Sciatic nerve (tissue), 2 donors: ENCODE measurements at places on chromosomes 3 and 15. TPM values are rescaled to one million over a fixed set of nuclear protein-coding genes. Genes with fewer than 3 reads are reported as not detected.

GRCh38 chr3:16504242-16504641 lies 9.3 kb downstream of the RFTN1 start:
- DNase-seq, result no peak

CASR gene
- not detected for total RNA-seq

GRCh38 chr15:71678191-71678590 lies 132.2 kb upstream of the NR2E3 start:
- DNase-seq, result no peak

- no peak for DNase-seq
These were observed 567.1 kb upstream of the NR2F2 start for GRCh38 chr15:95763426-95763825.

GOLGA6L10 gene
- total RNA-seq, result 1.9 TPM

LRRN1 gene
- total RNA-seq, result 10.4 TPM

BUB1B gene
- 0.67 TPM for total RNA-seq

DNA sequence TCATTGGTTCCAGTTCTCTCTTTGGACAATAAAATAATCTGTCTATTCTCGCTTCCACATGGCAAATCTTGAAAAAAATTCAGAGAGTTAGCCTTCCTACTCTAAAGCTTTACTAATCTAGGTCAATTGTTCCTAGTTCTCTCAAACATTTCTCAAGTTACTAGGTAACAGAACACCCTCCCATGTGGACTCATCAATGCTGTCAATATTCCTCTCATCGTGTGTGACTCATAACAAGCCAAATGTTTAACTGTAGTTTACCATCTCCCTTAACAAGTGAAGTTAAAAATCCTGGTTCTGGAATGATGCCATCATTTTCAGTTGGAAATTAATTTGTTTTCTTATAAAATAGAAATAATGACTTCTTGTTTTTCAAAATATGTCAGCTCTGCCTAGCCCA lies 438.6 kb downstream of the ROBO1 start:
- no peak for DNase-seq

DNA sequence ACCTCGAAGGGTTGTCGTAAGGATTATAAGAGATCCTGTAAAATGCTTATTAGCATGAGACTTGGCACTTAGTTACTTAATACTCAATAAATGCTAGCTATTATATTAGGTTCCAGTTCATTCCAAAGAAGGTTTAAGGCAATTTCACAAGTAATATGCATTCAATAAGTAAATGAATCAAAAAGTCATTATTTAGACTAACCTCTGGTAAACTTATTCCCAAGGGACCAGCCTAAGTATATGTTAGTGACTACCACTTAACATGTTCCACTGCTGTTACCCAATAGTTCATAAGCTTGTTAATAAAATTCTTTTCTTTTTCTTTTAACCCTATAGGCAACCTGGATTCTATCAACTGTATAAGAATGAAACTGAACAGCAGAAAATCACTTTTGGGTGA lies 5.1 kb downstream of the PDCD10 start:
- no peak for DNase-seq

TMED3 gene
- 20.6 TPM for total RNA-seq

BMF gene
- total RNA-seq, result 15.0 TPM

DNA sequence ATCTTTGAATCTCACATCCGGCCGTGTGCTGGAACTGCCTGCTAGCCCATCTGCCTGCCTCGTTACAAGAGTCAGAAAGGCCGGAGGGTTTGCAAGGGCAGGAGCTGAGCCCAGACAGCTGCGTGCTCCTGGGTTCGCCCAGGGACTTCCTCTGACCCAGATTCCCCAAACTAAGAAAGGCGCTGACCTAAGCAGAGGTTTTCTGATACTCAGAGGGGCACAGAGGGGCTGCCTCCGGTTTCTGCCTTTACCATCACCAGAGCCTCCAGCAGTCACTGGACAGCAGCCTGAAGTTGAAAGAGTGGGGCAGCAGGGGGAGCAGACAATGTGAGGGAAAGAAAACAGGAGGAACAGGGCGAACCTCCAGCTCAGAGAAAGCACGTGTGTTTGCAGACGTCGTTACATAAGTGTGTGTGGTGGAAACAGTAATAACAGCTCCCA lies 33.4 kb upstream of the RAD18 start:
- DNase-seq, result peak; percentile 73

NMB gene
- total RNA-seq, result 15.4 TPM

DNA sequence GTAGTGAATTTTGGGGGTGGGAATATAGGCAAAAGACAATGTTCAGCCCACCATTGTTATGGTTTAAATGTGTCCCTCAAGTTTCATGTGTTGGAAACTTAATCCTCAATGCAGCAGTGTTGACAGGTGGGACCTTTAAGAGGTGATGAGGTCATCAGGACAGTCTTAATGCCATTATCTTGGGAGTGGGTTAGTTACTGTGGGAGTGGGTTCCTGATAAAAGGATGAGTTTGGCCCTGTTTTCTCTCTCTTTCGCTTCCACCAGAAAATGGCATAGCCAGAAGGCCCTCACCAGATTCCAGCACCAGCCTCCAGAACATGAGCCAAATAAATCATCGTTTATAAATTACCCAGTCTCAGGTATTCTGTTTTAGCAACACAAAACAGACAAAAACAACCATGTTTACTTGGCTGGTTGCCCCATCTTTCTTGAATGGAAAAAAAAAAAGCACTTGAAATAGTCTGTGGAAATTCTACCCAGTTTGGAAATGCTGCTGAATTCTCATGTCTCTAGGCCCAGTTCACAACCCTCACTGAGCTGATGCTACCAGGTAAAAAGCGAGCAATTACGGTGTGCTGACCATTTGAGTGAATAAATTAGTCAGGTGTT lies 31.0 kb upstream of the MFSD1 start:
- DNase-seq, result no peak

SEMA6D gene
- total RNA-seq, result 42.8 TPM

- DNase-seq, result no peak
These were observed 235.1 kb upstream of the CFAP20DC start for GRCh38 chr3:59284926-59285325.

NGLY1 gene
- total RNA-seq, result 32.8 TPM

NUSAP1 gene
- 3.1 TPM for total RNA-seq

ASB7 gene
- 10.9 TPM for total RNA-seq

DNA sequence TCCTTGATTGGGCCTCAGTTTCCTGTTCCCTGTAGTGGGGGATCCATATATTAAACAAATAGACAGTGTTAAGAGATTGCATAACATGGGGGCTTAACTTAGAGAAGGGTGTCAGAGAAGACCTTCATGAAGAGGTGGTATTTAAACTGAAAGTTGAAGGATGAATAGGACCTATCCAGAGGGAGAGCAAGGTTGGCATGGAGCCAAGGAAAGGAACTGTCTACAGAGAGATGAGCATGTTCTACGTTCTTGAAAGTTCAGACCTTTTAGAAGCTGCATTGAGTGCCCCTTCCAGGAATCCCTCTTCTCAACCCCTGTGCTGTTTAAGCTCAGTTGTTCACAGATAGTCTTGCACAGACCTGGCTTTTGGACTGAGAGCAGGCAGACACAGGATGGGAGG lies 2.4 kb downstream of the HTD2 start:
- no peak for DNase-seq

MOBP gene
- 3.8 TPM for total RNA-seq

GRCh38 chr3:33171580-33171979 lies 47.0 kb downstream of the SUSD5 start:
- DNase-seq, result no peak

GRK7 gene
- total RNA-seq, result not detected

GRCh38 chr3:9678493-9678892 lies 25.1 kb upstream of the CPNE9 start:
- DNase-seq, result no peak

DNA sequence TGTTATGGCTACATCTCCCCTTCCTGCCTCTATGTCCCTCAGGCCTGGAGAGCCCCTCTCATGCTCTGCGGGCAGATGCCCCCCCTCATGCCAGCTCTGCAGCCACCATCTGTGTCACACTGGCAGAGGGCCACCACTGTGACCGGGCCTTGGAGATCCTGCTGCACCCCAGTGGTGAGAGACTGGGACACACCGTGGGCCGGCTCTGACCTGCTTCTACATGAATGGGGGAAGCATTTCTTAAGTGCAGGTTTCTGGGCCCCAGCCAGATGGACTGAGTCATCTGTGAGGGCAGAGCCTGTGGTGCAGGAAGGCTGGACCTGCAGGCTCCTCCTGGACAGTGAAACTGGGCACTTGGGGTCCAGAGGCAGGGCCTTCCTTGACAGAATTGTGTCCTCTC lies 4.8 kb downstream of the VWA5B2 start:
- peak; percentile 58 for DNase-seq

DNA sequence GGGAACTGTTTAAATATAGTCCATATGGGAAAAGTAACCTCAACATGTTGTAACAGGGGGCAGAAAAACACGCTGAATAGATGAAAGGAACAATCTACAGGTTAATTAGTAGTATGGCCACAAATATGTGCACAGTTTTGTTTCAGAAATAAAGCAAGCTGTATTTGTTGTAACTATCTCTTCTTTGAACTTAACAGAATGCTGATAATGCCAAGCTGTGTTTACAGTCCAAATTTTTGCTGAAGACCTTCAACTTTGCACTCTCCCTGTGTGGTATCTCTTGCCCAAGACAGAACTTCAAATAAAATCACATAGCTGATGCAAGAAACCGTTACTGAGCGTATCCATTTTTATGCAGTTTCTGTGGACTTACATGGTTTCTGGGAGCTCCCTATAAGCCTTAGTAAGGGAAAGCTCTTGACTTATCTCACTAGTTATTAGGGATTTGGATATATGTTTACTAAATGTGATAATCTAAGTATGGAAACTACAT lies 425.4 kb upstream of the TPRG1 start:
- no peak for DNase-seq

ATP2B2 gene
- total RNA-seq, result 1.4 TPM

PRR20G gene
- total RNA-seq, result not detected

ACSBG1 gene
- total RNA-seq, result 0.18 TPM

DNA sequence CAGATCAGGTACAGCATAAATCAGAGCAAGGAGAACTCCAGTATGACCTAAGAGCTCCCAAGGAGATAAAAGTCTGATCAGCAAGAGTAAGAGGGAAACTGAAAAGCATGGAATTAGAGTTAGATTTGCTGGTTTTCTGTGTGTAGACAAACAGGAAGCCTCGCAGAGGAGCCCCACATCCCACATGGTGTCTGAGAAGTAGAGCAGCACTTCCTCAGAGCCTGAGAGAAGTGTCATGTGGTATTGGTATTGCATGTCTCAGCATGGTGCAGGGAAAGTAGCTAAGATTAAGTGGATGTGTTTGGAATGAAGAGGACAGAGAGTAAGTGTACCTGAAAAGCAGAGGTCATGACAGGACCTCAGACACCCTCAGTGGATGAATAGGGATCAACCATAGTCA lies 175.4 kb upstream of the GBE1 start:
- DNase-seq, result no peak

- DNase-seq, result no peak
These were observed 632.1 kb upstream of the ALCAM start for GRCh38 chr3:104734627-104735026.

DNA sequence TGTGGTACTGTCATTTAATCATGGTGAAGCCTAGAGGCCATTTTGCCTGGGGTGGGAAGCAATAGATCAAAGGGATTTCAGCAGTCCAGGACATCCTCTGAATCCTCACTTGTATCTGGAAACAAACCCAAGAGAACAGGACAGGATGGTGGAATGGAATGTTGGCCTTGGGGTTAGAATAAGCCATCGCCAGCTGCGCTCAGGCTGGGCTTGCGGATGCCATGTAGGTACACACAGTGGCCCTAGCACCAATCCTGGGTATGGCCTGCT lies 76.5 kb upstream of the ALDH1A3 start:
- no peak for DNase-seq

LMAN1L gene
- total RNA-seq, result not detected

DNA sequence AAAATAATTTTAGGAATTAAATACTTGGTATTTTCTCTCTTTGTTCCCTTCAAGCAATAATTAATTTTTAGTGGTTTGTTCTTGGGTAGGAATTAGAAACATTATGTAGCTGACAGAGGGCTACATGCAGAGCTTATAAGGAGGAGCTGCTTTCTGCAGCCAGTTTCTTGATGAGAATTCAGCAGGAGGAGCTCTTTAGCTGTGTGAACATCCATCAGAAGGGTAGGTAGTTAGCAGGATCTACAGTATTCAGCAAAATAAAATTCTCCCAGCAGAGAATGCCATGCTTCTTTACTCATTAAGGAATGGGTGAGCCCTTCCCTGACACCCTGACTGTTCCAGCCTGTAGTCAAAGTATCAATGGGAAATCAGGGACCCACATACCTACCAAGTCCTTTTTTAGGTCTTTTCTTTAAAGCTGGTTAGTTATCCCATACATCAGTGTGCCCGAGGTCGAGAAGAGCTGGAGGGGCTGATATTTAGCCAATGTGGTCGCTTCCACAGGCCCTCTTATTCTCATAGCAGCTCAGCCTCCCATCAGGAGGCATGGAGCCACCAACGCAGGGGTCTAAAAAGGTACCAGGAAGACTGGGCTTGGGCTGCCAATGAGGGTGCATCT lies 54.0 kb downstream of the KCNAB1 start:
- DNase-seq, result no peak

DNA sequence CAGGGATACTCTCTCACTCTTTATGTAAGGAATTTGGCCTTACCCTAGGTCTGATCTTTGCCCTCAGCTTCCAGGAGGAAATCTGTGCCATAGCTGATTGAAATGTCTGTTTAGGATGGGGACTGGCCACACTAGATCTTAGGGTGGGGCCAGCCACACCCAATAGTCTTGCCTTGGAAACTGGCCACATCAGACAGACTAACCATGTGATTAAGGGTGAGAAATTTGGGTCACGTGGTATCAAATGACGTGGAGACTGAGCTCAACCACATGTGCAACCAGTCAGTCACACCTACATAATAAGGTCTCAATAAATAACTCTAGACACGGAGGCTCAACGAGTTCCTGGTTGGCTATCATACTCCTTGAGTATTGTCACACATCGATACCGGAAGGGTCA lies 113.5 kb downstream of the CNTN3 start:
- DNase-seq, result no peak

- DNase-seq, result peak; percentile 12
These were observed 101.7 kb upstream of the SMAD3 start for GRCh38 chr15:66963710-66964109.

COL6A5 gene
- total RNA-seq, result not detected

DNA sequence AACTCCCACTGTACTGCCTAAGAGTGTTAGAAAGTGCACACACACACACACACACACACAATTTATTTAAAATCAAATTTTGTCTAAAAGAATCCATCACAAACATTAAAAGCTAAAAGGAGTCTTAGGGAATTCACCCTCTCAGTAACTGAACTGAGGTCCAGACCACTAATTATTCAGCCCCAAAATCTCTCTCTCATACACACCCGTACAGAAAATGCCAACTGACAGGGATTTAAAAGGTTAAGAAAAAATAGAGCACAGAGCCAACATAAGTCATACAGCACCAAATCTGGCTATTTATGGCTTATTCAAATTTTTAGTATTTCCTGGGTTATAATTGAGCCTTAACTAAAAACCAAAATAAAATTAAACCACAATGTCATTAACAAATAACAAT lies 20.7 kb downstream of the GBE1 start:
- no peak for DNase-seq

GRCh38 chr15:68210821-68211655 lies 5.9 kb upstream of the CALML4 start:
- DNase-seq, result peak; percentile 85

EFHB gene
- total RNA-seq, result 8.4 TPM

ARHGEF26 gene
- total RNA-seq, result 23.9 TPM
